Hypothalamus (tissue), 51 donors: ENCODE measurements at places on chromosomes 12 and 14.

DNA sequence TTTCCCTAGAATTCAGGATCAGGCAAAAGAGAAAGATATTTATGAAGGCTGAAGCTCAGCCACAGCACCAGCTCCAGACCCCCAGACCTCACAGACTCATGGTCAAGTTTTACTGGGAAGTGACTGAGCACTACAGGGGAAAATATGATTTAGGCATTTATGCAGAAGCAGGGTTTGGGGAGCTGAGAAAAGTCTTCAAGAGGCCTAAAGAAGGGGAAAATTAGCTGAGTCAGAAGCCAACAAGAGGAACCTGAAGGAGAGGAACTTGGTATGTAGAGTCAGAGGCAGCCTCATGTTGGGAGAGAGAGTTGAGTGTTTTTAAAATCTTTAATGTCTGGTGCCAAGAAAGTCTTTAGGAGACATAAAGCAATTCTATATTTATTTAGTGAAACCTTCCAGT is 63.0 kb downstream of the FOS start:
- no peak for DNase-seq

DNA sequence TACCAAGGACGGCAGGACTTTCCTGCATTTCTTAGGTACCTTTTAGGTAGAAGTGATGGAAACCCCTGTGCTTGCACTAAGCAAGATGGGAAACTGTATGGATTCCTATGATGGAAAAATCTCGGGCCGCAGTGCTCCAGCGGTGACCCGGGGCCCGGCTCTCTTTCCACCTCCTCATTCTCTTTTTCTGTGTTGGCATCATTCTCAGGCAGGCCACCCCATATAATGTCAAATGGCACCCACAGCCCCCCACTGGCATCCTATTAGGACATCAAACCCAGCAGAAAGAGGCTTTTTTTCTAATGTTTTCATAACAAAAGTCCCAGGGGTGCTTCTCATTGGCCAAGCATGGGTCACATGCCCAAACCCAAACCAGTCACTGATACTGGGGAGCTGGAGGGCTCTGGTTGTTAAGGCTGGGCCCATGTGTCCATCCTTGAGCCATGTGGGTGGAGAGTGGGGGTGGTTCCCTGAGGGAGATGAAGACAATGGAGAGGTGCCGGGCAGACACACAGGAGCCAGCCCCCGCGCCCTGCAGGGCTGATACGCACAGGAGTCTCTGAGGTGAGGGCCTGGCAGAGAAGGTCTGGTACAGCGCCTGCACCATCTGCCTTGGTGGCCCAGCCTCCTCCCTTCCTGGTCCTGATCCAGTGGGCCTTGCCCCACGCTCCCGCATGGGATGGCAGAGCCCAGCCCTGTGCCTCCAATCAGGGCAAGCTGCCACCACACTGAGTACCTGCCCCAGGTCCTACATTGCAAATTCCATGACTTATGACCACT is 142.1 kb downstream of the CALM1 start:
- no peak for DNase-seq

DNA sequence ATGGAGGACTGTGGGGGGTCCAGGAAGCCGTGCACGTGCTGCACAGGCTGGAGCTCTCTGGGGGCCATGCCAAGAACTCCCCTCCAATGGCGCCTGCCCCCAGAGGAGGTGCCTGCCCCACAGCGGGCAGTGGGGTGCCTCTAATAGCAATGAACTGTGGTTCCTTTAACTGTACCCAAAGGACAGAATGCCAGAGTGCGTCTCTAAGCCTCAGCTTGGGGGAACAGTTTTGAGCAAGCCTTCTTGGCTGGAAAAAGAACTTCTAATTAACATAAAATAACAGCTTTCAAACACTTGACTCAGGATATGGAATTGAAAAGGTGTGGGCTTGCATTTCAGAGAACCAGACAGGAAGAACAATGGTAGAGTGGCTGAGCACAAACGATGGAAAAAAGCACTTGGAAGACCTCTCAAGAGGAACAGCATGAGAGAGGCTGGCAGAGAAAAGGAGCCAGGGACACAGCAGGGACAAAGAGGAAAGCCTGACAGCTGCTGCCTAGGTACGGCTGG is 195.6 kb downstream of the TTC7B start:
- DNase-seq: no peak

DNA sequence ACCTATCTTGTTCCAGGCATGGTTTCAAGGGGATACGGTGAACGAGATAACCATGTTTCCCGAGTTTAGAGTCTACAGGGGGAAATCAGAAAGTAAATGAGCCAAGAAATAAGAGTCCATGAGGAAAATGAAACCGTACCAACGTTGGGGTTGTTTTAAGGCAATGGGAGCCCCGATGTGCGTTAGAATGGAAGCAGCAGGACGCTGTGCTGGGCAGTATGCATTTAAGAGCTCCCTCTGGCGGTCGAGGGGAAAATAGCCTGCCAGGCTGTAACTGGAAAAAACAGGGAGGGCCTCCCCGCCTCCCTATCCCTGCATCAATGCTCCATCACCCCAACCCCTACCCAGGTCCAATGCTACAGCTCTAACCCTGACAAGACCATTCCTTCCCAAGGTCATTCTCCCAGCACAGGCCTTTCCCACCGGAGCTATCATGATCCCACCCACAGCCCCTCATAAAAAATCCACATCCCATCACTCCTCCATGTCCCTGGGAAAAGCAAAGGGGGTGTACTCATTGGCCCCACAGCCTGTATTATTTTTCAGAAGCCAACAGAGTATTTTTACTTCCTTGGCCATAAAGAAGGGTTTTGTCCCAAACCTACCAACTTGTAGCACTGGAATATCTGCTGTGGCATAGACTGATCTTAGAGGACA is 226.3 kb upstream of the NOS1 start:
- peak; percentile 12 for DNase-seq

GRCh38 chr14:56122301-56122700 is 4.1 kb downstream of the PELI2 start:
- no peak for DNase-seq

DNA sequence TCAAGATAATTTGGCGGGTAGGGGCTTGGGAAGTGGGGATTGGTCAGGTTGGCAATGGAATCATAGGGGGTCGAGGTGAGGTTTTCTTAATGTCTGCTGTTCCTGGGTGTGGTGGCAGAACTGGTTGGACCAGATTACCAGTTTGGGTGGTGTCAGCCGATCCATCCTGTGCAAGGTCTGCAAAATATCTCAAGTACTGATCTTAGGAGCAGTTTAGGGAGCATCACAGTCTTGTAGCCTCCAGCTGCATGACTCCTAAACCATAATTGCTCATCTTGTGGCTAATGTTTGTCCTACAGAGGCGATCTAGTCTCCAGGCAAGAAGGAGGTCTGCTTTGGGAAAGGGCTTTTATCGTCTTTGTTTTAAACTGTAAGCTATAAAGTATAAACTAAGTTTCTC is 868.4 kb downstream of the DIO2 start:
- DNase-seq: no peak

DNA sequence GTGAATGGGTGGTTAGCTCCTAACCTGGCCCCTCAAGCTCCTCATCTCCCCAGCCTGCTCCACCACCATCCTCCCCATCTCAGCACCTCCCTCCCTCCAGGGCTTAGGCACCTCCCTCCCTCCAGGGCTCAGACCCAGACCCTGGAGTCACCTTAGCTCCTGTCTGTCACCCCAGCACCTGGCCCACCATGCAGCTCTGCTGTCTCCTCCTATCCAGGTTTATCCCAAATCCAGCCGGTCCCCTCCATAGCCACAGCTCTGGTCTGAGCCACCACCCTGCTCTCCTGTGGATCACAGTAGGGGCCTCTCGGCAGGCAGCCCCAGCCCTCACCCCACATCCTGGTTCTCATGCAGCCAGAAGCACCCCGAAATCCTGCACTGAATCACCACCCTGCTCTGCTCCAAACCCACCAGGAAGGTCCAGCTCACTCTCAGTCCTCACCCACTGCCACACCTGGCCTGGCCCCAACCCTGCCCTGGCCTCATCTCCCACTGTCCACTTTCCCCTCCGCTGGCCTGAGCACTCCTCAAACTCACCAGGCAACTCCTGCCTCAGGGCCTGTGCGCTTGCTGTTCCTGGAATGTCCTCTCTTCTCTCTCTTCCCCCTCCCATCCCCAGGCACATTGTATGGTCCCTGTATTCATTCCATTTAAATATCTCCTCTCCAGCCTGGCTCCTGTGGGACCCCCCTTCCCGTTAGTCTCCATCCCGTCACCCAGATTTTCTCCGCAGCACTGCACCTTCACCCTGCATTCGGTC is 62.6 kb downstream of the DIO3 start:
- no peak for DNase-seq

DNA sequence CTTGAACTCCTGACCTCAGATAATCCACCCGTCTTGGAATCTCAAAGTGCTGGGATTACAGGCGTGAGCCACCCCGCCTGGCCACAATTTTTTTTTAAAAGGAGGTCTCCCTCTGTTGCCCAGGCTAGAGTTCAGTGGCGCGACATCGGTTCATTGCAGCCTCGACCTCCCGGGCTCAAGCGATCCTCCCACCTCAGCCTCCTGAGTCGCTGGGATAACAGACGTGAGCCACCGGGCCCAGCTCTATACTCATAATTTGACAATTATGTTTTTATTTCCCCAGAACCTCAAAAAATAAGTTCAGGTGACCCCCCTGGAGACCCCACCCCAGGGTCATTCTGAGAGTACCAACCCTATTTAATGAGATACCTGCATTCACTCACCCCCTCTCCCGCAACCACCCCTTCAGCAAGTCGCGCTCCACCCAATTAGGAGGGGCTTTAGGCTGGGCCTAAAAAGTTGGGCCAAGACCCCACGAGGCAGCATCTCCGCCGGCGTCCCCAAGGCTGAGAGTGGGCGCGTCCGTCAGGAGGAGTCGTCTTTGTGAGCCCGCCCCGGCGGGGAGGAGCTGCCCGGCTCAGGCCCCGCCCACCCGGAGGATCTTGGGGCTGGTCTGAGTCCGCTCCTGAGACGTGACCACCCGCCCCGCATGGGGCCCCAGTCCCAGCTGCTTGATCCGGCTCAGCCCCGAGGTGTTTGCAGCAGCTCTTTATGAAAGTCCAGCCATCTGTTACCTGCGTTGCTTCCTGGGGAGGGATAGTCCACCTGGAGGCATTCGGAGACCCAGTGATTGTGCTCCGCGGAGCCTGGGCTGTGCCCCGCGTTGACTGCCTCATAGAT is at the start of gene ANKRD33:
Gene ANKRD33, plus strand, starts transcription at position 628 of the 840 bp plus-strand sequence. Its CDS starts 84 bp downstream, at position 712.
- no peak for DNase-seq

DNA sequence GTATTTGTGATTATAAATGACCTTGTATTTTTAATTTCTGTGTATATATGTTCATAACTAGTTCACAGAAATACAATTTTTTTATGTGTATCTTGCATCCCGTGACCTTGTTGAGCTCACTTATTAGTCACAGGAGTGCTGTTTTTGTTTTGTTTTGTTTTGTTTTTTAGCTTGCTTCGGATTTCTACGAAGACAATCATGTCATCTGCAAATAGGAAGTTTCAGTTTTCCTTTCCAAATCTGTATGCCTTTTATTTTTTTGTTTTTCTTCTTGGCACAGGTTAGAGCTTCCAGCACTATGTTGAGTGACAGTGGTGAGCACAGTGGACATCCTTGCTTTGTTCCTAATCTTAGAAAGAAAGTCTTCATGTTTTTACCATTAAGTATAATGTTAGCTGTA is 229.2 kb upstream of the GARIN6 start:
- DNase-seq: no peak

DNA sequence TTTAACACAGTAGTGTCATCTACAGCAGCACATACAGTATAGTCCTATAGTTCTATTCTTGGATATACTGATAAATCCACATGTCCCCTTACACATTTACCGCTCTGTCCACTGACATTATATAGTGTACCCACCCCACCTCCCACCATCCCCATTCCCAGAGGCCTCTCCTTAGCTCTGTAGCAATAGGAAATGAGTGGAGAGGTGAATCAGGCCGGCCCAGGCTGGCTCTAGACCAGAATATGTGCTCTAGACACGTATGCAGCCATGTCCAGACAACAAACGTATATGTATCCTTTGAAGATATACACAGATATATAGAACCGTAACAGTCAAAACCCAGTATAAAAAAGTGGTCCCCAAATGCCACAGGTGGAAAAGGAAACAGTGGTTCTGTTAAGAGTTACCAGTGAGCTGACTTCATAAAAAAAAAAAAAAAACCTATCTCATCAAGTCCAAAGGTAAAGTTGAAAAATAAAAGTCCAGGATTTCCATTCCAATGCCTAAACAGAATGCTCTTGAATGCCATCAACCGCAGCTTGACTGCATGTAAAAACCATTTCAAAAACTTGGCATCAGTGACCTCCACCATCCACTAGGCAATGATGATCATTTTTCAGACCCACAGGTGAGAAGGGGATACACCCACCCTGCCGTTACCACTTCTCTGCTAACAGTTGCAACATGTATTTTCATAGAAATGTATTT is 16.7 kb downstream of the EGLN3 start:
- DNase-seq: no peak

DNA sequence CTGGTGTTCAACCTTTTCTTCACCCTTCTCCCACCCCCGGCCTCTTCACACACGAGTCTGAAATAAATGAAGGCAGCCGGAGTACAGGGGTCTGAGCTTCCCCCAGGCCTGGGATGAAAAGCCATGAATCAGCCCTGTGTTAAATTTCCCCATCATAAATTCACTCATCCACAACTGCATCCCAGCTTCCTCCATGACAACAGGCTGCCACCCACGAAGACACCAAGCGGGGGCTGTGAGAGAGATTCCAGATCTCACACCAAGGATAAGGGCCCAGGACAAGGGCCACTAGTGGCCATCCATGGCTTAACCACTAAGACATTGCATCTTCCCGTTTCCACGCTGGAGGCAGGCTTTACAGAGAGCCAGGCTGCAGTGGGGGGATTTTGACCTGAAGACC is 93.9 kb upstream of the NCOR2 start:
- DNase-seq: no peak

DNA sequence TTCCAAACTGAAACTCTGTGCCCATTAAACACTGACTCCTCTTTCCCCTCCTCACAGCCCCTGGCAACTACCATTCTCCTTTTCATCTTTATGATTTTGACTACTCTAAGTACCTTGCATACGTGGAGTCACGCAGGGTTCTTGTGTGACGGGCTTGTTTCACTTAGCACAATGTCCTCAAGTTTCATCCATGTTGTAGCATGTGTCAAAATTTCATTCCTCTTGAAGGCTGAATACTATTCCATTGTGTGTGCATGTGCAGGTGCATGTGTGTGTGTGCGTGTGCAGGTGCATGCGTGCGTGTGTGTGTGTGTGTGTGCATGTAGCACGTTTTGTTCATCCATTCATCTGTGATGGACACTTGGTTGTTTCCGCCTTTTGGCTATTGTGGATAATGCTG is 106.1 kb downstream of the ZFP36L1 start:
- no peak for DNase-seq

DNA sequence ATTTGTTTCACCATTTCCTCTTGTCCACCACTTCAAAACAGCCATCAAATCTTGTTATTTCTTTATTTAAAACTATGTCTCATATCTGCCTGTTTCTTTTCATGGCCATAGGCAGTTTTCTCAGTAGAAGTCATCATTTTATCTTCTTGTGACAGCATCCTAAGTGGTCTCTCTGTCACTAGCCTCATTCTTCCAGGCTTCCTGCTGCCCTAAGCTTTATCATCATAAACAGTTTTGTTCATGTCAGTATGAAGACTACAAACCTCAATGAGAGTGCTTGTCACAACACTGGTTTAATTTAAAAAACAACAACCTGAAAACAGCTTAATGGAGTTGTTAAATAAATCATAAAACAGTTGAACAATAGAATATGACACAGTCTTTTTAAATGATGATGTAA is 387.8 kb upstream of the RPL10L start:
- no peak for DNase-seq
